Brain (organoid and tissue), 16 donors: ENCODE measurements at places on chromosomes 4 and X. TPM values are rescaled to one million over a fixed set of nuclear protein-coding genes. Genes with fewer than 3 reads are reported as not detected.

The MAGEA10 gene
- polyA plus RNA-seq = not detected

The TCEAL2 gene
- polyA plus RNA-seq = 163 TPM

The RGS12 gene
- 59.4 TPM for polyA plus RNA-seq

The MND1 gene
- polyA plus RNA-seq = 3.0 TPM

The SLC16A2 gene
- 5.7 TPM for polyA plus RNA-seq

The TAF7L gene
- not detected for polyA plus RNA-seq

The USP17L17 gene
- polyA plus RNA-seq = not detected

The SSX2 gene
- polyA plus RNA-seq = not detected

The JCHAIN gene
- polyA plus RNA-seq = not detected
